ENCODE measurements at places on chromosomes 5 and 9. TPM values are rescaled to one million over a fixed set of nuclear protein-coding genes. Genes with fewer than 3 reads are reported as not detected.

DNA sequence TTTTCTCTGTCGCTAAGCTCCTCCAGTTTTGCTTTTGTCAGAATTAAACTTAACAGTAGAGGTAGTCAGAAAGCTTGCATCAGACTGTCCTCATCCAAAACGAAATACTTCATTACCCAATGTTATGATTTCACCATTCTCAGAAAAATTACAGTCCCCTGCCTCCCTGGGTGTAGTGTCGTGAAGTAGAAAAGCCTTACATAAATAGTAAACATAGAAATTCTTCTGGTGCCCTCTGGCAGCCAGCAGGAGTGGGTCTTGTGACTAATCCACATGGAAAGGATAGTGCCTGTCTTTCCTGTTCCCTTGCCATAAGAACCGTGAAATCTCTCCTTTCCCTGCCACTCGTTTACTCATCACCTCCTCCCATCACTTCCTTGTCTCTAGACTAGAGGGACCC lies 230.6 kb downstream of the GNA14 start:
- no peak for DNase-seq
- no peak overlapping the region for H3K27ac ChIP-seq
- H3K4me3 ChIP-seq: no peak overlapping the region
- peaks cover 3% of the 10 kb centered on the region for H3K36me3 ChIP-seq

DNA sequence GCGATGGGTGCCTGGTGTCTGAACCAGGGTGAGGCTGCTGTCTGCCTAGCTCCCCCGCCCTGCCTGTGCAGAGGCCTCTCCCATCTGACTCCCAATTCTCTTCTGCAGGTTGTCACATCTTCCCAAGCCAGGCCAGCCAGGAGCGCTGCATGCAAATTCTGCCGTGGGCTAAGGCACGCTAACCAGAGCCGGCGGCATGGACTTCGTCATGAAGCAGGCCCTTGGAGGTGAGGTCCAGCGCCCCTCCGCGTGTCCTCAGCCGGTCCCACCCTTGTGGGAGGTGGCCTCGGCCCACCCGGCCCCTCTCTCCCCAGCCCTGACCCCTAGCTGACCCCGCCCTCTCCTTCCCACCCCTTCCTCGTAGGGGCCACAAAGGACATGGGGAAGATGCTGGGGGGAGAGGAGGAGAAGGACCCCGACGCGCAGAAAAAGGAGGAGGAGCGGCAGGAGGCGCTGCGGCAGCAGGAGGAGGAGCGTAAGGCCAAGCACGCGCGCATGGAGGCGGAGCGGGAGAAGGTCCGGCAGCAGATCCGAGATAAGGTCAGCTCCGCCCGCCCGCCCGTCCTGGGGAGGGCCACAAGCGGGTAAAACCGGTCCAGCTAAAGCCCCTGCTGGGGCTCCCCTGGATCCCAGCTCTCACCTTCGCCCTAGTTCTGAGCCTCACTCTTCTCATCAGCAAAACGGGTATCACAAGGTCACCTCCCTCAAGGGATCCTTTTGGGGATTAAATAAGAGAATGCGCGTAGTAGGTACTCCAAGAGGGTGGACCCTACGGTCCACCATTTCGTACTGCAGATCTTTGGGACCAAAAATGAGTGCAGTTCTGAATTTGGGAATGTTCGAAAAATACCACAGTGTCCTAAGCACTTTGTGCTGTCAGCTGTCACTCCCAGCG lies 7.4 kb downstream of the CPLX2 start:
- H3K27ac ChIP-seq: no peak overlapping the region
- H3K27me3 ChIP-seq: peaks cover 51% of the 10 kb centered on the region
- H3K4me1 ChIP-seq: peaks cover 6% of the 10 kb centered on the region
- DNase-seq: no peak

GRCh38 chr9:137781906-137782585 lies 95.5 kb upstream of the CACNA1B start:
- DNase-seq: no peak
- no peaks in the 10 kb centered on the region for H3K27me3 ChIP-seq
- no peak overlapping the region for H3K4me3 ChIP-seq
- peaks cover 20% of the 10 kb centered on the region for H3K4me1 ChIP-seq
- H3K36me3 ChIP-seq: peaks cover 26% of the 10 kb centered on the region

DNA sequence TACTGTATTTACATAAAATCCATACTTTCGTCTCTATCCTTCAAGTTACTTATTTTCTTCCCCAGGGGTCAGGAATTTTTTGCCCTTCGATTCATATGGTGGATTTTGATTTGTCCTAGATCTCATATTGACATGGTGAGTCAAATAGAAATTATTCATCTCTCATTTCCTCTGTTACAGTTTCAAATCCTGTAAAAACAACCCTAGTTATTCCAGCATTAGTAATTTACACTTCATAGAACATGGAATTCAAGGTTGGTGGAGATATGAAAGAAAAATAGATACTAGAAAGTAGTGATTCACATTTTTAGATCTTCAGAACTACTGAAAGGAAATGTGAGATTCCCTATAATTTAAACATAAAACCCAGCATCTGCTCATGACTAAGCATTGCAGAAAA lies 1331.0 kb upstream of the CDH9 start:
- no peaks in the 10 kb centered on the region for H3K4me1 ChIP-seq
- H3K27ac ChIP-seq: no peak overlapping the region
- H3K36me3 ChIP-seq: no peaks in the 10 kb centered on the region

GRCh38 chr9:134247918-134248631 lies 78.2 kb upstream of the RXRA start:
- H3K27ac ChIP-seq: no peak overlapping the region
- peaks cover 13% of the 10 kb centered on the region for H3K27me3 ChIP-seq
- H3K4me1 ChIP-seq: no peaks in the 10 kb centered on the region
- no peak for DNase-seq
- no peak overlapping the region for H3K4me3 ChIP-seq

DNA sequence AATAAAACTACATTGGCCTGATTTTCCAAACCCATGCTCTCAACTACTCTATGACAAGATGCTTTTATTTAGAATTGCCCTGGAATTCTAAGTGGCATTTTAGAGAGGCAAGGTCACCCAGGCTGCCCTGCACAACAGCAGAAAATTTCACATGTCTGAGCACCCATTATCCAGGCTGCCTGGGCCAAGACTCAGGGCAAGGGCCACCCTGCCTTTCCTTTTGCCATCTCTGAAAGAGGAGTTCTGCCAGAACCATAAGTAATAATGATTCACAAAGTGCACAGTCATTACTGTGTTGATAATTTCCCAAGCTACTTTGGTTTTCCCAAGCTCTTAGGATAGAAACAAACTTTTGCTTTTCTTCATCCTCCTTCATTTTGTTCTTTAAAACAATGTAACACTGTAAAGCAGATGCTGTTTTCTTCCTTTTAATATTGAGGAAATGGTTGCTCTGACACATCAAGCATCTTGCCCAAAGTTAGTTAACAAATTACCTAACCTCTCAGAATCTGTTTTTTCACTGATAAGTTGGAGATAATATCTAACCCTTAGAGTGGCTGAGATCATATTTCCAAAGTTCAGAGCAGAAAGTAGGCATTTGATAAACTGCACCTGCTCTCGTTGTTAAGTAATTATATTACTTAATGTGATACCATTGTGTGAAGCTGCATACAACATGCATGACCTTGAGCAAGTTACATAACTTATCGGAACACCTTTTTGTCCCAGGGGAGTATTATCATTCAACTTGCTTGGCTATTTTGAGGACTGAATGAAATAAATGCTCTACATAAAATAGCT lies 325.6 kb downstream of the PRELID2 start:
- H3K4me1 ChIP-seq: peaks cover 28% of the 10 kb centered on the region
- no peaks in the 10 kb centered on the region for H3K27me3 ChIP-seq
- no peak overlapping the region for H3K27ac ChIP-seq
- DNase-seq: no peak
- H3K4me3 ChIP-seq: no peak overlapping the region
- peaks cover 8% of the 10 kb centered on the region for H3K36me3 ChIP-seq

GRCh38 chr5:1320436-1321344 lies 24.2 kb downstream of the CLPTM1L start:
- peaks cover 2% of the 10 kb centered on the region for H3K36me3 ChIP-seq
- no peaks in the 10 kb centered on the region for H3K27me3 ChIP-seq
- no peaks in the 10 kb centered on the region for H3K4me1 ChIP-seq
- no peak overlapping the region for H3K4me3 ChIP-seq

DNA sequence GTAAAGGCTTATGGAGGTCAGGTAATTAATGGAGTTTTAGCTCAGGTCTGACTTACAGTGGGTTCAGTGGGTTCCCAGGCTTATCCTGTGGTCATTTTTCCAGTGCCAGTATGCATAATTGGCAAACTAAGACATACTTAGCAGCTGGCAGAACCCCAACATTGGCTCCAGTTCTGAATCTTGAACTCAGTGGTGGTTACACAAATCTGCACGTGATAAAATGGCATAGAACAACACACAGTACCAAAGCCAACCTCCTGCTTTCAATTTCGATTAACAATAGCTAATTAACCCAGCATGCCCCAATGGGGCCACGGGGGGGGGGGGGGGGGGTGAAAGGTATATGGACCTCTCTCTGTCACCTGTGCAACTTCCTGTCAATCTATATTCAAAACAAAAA lies 19.0 kb upstream of the BARX1 start:
- H3K36me3 ChIP-seq: peaks cover 3% of the 10 kb centered on the region
- no peaks in the 10 kb centered on the region for H3K4me1 ChIP-seq
- H3K4me3 ChIP-seq: no peak overlapping the region
- H3K27me3 ChIP-seq: peaks cover 3% of the 10 kb centered on the region
- DNase-seq: no peak
- no peak overlapping the region for H3K27ac ChIP-seq

DNA sequence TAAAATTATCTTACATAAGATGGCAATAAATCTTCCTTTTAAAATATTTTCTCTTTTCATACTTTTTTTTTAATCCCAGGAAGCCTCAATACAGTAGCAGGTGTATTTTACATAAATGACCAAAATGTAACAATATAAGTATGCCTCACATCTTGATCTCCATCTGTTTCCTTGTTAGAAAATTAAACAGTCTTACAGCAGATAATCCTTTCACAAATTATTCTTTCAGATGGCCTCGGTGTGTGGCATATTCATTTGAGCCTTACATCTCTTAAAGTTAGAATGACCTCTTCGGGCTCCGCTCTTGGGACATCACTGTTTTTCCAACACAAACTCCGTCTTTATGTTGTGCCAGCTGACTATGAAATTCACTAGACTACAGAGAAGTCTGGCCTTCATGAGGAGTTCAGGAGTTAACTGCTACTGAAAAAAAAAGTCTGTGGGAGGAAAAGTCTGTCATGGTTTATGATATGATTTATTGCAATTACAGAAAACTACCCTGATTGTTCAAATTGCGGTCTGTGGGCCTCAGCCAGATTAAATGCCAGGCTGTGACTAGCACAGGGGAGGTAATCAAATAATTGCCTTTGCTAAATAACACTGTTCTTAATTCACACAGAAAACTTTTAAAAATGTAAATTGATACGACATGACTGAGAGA lies 292.9 kb upstream of the PUM3 start:
- DNase-seq: no peak
- H3K4me1 ChIP-seq: no peaks in the 10 kb centered on the region
- H3K36me3 ChIP-seq: peaks cover 3% of the 10 kb centered on the region

DNA sequence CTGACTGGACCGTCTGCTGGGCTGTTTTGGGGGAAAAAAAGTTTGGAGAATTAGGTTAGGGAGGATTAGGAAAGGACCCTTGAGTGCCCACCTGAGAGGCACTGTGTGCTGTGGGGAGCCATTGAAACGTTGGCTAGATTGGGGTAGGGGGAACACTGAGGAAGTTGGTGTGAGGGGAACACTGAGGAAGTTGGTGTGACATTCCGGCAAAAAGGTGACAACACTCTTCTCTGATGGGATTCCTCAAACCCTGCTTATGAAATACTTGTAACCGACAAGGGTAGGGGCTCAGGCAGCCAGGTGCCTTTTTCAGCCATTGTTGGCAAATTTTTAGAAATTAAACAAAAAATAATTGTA lies 1.0 kb downstream of the CYSTM1 start:
- no peak for DNase-seq
- peaks cover 15% of the 10 kb centered on the region for H3K27me3 ChIP-seq
- no peaks in the 10 kb centered on the region for H3K36me3 ChIP-seq
- peak overlapping the region; percentile 95 for H3K27ac ChIP-seq

DNA sequence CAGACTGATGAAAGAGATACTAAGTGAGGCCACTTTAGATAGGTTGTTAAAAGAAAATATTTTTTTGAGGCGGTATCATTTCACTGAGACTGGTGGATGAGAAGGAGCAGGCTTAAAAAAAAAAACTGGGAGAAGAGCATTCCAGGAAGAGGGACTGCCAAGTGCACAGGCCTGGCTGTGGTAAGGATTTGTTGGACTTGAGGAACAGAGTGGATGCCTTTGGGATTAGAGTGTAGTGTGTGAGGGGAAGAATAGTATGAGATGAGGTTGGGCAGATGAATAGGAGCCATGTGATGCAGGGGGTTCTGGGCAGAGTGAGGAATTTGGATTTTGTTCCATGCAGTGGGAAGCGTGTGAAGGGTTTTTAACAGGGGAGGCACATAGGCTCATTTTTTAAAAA lies 57.9 kb downstream of the PBX3 start:
- H3K4me1 ChIP-seq: no peaks in the 10 kb centered on the region
- no peaks in the 10 kb centered on the region for H3K36me3 ChIP-seq
- no peak overlapping the region for H3K4me3 ChIP-seq
- DNase-seq: no peak
- no peak overlapping the region for H3K27ac ChIP-seq

The DNAJC25 gene
- 6.0 TPM for total RNA-seq

The PLEKHG4B gene
- 21.7 TPM for total RNA-seq

The DIPK1B gene
- total RNA-seq: 49.2 TPM

The KIAA0825 gene
- total RNA-seq: 3.5 TPM

The TRPM3 gene
- total RNA-seq: 1.4 TPM
